Left renal cortex interstitium (tissue), 4 donors: ENCODE measurements at places on chromosomes 1 and 21. TPM values are rescaled to one million over a fixed set of nuclear protein-coding genes. Genes with fewer than 3 reads are reported as not detected.

- DNase-seq: no peak
These were observed 150.7 kb downstream of the PBX1 start for GRCh38 chr1:164709541-164710278.

DNA sequence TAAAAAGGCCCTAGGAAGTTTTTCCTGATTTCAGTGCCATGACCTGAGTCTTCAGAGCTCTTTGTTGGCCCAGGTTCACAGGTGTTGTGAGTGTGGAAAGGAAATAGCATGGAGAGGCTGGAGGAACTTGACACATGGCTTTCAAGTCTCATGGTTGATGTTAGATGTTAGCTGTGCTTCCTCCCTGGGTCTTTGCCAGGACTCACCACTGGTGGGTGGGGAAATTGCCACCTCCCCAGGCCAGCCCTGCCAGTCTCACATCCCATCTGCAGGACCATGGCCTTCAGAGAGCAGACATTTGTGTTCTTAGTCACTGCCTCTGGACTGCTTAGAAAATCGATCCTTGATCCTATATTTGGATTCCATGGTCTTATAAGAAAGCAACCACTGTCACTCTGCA lies 383.2 kb downstream of the DISC1 start:
- no peak for DNase-seq

- DNase-seq: no peak
These were observed 73.5 kb downstream of the LRIG2 start for GRCh38 chr1:113146242-113147072.

DNA sequence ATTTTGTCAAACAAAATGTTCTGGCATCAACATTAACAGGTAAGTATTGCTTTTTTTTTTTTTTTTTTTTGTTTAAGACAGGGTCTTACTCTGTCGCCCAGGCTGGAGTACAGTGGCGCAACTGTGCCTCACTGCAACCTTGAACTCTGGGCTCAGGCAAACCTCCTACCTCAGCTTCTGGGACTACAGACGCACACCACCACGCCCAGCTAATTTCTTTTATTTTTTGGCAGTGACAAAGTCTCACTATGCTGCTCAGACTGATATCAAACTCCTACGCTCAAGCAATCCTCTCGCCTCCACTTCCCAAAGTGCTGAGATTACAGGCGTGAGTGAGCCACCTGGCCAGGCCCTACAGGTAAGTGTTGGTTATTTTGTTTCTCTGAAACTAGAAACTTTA lies 2.4 kb downstream of the TUT4 start:
- no peak for DNase-seq

DNA sequence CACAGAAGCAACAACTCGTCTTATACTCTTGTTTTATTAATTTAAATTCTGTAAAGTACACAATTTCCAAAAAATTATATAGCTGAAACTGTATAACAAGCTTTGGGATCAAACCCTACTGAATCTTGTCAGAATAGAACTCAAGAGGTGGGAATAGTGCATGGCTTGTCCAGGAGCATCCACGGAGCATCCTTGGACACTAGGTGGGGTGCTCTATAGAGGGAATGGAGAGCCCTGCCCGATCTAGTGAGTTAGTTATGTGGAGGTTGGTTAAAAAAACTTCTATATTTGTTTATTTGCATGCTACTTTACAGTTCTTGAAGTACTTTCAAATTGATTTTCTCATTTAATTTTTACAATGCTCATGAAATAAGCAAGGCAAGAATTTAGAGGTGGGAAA lies 28.3 kb downstream of the ROR1 start:
- DNase-seq: no peak

DNA sequence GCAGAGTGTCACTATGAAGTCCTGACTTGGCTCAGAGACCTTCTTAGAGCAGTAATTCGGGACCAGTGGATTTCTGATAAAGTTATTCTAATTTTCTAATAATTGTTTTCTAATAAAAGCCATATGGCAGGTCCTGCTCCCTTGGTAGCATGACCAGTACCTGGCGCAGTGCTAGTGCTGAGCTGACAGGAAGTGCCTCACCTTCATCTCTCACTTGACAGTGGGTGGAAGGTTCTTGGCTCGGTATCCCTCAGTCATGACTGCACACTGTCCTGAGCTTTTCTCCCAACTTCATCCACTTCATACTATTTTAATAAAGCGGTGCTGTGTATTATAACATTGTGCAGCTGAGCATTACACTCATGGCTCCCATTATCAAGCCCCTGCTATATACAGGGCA lies 14.1 kb downstream of the VANGL1 start:
- no peak for DNase-seq

- no peak for DNase-seq
These were observed 30.8 kb upstream of the CPLANE2 start for GRCh38 chr1:16267690-16268180.

GRCh38 chr21:33686386-33686785 lies 44.1 kb downstream of the ITSN1 start:
- no peak for DNase-seq

DNA sequence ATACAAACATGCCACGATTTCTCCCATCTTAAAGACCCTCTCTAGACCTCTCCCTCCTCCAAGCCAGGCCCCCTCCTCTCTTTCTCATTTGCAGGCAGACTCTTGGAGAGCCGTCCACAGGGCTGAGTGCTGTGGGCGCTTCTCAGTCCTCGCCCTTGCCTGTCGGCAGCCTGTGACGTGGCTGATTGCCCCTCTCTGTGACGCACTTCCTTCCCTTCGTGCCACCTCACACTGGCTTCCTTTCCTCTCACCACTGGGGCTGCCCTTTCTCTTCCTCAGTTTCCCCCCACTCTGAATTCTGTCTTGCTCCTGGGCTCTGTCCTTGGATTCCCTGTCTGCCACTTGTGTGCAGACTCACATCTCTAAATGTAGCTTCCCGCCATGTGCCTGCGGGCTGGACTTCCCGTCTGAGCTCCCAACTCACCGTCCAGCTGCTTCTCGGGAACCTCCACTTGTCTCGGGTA lies 227.2 kb downstream of the CAMTA1 start:
- no peak for DNase-seq

DNA sequence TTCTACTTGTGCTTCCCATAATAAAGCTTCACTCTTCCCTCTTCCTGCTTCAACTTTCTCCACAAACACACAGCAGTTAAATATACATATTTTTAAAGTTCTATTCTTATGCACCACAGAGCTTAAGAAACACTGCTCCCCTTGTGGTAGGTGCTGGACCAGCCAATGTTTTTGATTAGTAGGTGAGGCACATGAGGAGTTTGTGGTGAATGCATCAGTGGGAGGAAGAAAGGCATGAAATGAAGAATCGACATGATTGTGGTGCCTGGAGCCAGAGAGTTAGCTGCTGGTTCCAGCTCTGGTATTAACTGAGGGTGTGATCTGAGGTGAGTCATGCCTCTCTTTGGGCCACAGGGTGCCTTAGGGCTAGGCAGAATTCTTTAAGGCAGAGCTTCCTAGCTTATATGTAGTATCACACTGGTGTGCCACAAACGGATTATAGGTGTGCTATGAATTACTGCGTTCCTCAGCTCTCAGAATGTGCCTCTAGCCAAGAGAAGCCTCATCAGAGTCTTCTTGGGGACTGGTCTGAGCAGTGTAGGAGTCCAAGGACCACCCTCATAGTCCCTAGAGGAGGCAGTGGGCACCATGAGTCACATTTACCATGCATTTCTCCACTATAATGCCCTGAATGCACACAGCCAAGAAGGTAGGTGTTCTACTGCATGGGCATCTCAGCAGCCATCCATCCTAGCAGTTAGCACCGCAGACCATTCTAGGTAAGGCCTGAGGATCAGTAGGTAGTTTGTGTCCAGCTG lies 97.4 kb upstream of the SGIP1 start:
- no peak for DNase-seq

- no peak for DNase-seq
These were observed 53.8 kb upstream of the PPP2R5A start for GRCh38 chr1:212231372-212231771.

GRCh38 chr1:67582625-67583461 lies 102.2 kb upstream of the GADD45A start:
- no peak for DNase-seq

- DNase-seq: no peak
These were observed 3.0 kb upstream of the TMEM54 start for GRCh38 chr1:32903991-32904785.

- no peak for DNase-seq
These were observed 282.2 kb downstream of the CACNA1E start for GRCh38 chr1:181765451-181766026.

GRCh38 chr1:45762291-45762690 lies 11.8 kb upstream of the IPP start:
- no peak for DNase-seq

GRCh38 chr1:38336301-38336923 lies 289.8 kb upstream of the POU3F1 start:
- peak; percentile 27 for DNase-seq

DNA sequence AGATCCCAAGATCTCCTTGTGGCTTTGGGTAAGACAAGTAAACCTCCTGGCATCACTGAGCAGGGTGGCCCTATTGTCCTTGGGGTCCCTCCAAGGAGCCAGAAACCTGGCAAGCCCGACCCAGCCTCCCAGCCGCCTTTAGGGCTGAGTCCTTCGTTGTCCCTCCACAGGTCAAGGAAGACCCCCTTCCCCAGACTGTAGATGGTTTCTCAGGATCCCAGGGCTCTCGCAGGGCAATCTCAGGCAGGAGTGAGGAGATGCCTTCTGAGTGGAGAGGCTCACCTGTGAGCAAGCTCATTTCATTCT lies 71.6 kb upstream of the CSF3R start:
- no peak for DNase-seq

GRCh38 chr1:214702556-214702955 lies 99.6 kb downstream of the CENPF start:
- no peak for DNase-seq

- DNase-seq: no peak
These were observed 49.9 kb downstream of the SNX27 start for GRCh38 chr1:151661751-151662150.

- DNase-seq: no peak
These were observed 64.9 kb downstream of the FHAD1 start for GRCh38 chr1:15311880-15312279.

DNA sequence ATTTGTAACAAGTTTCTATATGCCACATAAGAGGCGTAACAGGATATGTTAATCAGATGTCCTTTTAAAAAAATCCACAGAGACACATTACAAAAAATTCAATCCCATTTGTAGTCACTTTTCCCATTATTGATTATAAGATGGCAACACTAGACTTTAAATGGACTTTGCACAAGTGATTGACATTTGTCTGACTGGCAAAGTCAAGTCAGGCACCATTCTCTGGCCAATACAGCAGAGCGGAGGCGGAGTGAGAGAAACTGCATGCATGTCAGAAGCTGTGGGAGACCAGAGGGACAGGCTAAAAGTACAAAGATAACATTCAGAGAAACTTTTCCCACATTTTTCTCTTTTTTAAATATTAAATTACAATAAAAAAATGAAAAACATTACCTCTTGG lies 28.1 kb upstream of the RGS5 start:
- no peak for DNase-seq

DNA sequence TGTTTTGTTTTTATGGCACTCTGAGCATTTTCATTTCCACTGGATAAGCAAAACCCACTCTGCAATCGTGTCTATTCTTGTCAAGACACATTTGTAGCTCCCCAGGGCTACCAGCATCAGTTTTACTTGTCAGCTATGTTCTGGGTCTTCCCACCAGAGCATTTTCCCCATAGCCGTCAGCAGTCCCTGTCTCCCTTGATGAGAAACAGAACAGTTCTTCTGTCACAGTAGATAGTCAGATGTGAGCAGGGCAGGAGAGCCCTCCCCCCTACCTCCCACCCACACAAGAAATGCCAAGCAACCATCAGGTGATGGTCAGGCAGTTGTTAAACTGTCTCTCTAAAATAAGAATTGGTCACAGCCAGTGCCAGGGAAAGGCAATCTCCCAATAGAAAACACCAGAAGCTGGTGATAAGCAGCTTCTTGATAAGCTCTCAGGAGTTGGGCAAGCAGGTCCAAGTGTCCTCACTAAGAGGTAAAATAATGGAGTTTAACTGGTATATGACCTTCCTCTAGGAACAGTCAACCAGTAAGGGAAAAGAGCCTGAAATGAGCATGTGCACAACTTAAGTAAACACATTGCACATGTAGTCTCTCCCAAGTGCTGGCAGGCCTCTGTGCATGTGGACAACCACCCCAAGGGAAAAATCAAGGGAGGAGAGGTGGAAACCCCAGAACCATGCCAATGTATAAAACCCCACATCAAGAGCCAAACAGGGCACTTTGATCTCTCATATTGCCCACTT lies 208.2 kb downstream of the S1PR1 start:
- DNase-seq: no peak

- DNase-seq: peak; percentile 72
These were observed 29.4 kb upstream of the POU3F1 start for GRCh38 chr1:38076038-38076437.

DNA sequence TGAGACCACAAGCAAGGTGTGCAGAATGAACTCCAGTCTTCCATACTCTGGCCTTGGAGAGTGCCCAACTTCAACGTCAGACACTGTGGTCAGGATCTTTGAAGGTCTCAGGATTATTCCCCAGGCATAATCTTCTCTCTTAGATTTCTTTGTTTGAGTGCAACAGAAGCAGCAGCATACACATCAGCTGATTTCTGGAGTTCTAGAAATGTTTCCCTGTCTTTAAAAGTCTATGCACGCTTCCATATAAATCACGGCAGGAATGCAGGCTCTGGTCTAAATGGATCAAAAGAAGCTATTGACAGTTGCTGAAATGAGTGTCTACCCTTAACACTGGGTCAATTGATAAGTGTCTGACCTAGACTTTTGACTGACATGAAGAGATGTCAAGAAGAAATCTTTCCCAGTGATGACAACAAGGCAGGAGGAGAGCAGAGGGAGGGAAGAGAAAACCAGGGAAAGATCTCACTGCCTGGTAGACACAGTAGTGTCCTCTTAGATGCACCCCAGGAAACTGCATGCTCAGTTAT lies 279.7 kb downstream of the SPATA17 start:
- DNase-seq: no peak

DNA sequence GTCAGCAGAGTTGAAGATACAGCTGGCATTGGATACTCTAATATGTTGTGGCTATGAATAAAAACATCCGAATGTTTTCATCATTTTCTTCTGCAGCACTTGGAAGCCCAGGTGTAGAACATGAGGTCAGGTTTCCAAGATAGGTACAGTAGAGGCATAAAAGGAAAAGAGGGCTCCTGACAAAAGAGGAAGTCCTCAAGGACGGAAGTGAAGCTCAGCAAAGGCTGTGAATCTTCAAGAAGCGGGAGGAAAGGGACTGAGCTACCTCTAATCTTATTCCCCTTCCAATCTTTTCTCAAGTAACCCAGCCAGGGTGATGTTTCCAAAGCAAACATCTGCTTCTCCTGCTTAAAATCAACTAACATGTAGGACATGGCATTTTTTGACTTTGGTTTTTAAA lies 4.4 kb upstream of the PIK3C2B start:
- DNase-seq: no peak

The LCE1C gene
- not detected for polyA plus RNA-seq

The OR2M3 gene
- polyA plus RNA-seq: 0.03 TPM

The FCRL1 gene
- polyA plus RNA-seq: 0.11 TPM

The ELAPOR1 gene
- 1.9 TPM for polyA plus RNA-seq

The TIAM1 gene
- polyA plus RNA-seq: 12.0 TPM

The VASH2 gene
- 25.2 TPM for polyA plus RNA-seq

The ZSCAN20 gene
- 5.9 TPM for polyA plus RNA-seq

The PRKAB2 gene
- polyA plus RNA-seq: 22.8 TPM

The TNNI3K gene
- 1.8 TPM for polyA plus RNA-seq

The SLAMF9 gene
- polyA plus RNA-seq: not detected

The DPT gene
- polyA plus RNA-seq: not detected

The SPAG17 gene
- polyA plus RNA-seq: 11.4 TPM

The CXADR gene
- 31.4 TPM for polyA plus RNA-seq
